ENCODE measurements at places on chromosomes 4 and X.

- DNase-seq = no peak
Observed at GRCh38 chrX:155231163-155231562, 14.9 kb downstream of the VBP1 start.

DNA sequence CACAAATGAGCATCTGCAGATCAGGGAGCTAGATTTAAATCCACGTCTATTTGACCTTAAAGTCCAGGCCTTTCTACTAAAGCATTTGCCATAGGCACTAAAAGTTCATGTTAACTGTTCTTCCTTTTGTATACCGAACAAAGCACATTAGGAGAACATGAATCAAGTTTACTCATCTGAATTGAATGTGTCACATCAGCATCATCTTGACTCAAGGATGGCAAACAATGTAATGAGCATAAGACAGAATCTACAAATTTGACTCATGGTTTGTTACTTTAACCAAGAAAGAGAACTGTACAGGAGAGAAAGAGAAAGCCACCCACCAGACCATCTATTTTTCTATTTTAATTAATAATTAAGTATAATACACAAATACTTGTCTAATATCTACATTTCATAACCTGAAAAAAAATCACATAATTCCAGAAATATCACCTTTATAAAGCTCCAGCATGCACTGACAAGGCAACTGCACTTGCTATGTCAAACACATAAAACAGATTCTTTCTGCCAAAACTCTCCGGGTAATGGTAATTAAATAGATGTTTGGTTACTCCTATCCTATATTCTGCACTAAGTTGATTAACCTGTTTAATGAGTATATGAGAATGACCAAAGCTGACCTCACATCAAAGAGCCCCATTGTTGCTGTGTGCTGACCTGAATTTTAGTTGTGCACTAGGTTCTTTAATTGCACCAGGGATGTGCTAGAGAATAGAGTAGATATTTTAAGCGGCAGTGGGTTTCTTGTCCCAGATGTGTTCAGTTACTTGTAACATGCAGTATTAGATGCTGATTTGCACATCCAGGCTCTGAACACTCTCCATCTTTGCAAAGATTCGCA is 42.5 kb upstream of the LEF1 start:
- no peak for DNase-seq

DNA sequence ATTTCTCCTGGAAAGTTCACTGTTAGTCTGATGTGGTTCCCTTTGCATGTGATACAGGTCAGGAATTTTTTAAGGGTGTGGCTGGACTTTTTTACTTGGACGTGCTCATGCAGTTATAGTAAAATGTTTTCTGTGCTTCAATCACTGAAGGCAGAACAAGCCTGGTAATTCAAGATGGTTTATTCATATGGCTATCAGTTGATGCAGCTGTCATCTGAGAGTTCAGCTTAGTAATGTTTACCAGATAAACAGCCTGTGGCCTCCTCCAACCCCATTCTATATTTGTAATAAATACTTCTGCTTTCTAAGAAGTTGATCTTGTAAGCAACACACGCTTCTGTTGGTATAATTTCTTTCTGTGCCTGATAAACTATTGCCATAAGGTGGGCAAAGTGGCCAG is 2105.9 kb downstream of the ARAP2 start:
- no peak for DNase-seq

DNA sequence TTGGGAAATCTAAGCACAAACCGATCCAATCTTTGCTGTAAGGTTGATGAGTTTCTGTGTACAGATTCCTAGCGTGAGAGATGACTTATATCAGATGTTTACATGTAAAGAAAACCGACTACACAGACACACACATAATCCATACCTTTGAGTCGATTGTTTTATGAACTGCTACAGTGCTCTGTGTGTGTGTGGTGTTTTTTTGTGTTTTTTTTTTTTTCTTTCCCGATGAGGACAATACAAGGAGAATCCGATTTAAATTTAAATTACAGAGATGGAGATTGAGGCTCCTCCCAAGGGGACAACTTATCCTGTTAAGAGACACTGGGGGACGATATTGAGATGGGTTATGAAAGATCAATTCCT is 461 bp upstream of the SLC9A6 start:
- DNase-seq = no peak

DNA sequence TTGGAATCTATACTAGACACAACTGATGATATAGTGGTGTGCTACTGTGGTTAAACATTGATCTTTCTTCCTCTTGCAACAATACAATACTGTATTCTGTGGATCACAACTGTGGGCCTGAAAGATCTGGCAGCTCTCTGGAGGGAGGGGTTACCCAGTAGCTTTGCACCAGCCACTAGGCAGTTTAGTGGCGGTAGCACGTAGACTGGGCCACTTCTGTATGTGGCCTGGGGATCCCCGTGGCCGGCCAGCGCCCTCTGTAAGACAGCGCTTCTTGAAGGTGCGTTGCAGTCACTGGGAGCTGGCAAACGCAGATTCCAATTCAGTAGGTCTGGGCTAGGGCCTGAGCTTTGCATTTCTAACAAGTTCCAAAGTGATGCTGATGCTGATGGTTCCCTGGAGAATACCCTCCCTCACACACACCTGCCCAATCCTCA is 168.6 kb downstream of the MGST2 start:
- no peak for DNase-seq

DNA sequence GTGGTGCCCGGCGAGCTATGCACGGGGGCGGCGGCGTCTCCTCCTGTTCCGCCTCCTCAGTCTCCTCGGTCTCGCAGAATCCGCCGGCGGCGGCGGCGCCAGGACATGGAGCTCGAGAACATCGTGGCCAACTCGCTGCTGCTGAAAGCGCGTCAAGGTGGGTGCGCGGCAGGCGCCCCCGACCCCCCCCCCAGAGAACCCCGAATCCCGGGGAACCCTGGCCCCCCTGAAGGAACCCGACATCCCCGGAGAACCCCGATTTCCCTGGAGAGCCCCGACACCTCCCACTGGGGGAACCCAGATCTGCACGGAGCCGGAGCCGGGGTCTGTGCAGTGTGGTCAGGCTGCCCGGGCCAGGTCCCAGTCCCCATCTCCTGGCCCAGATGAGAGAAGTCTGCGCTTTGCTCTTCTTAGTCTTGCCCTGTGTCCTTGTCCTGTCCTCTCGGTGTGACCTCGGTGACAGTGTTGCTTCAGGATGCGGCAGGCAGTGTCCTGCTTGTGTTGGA is 648 bp downstream of the GRK4 start:
- no peak for DNase-seq

DNA sequence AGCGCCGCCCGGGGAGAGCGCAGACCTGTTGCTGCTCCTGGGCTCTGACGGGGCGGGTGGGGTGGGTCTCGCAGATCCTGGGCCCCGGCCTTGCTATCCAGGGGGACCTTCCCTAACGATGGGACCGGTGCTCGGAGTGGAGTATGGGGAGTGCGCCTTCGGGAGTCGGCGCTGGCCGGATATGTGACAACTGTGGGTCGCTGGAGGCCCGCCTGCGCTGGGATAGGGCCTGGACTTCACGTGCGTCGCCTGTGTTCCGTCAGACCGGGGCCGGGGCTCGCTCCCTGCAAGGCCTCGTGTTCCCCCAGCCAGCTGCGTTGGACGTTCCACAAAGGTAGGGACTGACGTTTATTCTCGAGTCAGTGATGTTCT is 1.3 kb downstream of the TBL1X start:
- DNase-seq = no peak

GRCh38 chr4:8913121-8913857 is 41.6 kb upstream of the HMX1 start:
- no peak for DNase-seq

- no peak for DNase-seq
Observed at GRCh38 chr4:80340036-80340435, 4.5 kb downstream of the CFAP299 start.

- no peak for DNase-seq
Observed at GRCh38 chrX:147679356-147680005, 232.2 kb upstream of the FMR1 start.

Data from effector memory CD8-positive, alpha-beta T cell (primary cell).